NCI-H1694 treated with DMSO at 0.1 percent for 48 hours (cell line): ENCODE measurements at places on chromosomes 2 and 18.

DNA sequence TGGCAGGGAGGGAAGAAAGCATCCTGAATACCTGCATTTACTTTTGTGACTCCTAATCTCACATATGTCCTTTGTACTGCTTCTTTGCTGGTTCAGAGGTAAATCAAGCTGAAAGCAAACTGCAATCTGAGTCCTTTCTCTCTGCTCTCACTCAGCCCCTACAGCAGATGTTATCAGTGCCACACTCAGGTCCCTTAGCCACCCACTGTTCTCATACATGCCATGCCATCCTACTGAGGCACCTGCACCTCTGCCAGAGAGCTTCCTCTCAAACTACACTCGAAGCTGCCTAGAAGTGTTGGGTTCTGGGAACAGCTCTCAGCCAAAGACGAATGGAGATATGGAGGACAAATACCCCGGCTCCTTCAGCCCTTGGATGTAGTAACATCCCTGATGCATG lies 244.5 kb downstream of the TXNL1 start:
- no peak for DNase-seq

- no peak for DNase-seq
These were observed 174.2 kb downstream of the WDR7 start for GRCh38 chr18:56825321-56825720.

- DNase-seq, result no peak
These were observed 13.9 kb downstream of the MAL start for GRCh38 chr2:95039363-95039762.

- DNase-seq, result no peak
These were observed 349.3 kb upstream of the SLC39A10 start for GRCh38 chr2:195307751-195308150.

DNA sequence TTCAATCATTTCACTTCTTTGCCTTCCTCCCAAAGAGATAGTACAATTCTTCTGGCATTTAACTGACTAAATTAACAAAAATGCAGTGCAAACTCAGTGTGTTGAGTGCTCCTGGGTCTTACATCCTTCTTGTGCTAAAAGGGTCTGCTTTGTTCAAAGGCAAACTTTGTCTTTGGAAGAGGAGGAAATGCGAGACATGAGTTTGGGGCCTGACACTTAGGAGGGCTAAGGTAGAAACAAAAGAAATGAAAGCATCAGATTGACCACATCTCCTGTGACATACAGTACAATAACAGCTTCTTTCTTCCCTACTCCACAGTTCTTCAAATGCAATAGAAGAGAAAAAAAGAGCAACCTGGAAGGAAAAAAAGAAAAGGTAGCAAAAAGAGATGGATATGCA lies 161.7 kb downstream of the CNTNAP5 start:
- no peak for DNase-seq

DNA sequence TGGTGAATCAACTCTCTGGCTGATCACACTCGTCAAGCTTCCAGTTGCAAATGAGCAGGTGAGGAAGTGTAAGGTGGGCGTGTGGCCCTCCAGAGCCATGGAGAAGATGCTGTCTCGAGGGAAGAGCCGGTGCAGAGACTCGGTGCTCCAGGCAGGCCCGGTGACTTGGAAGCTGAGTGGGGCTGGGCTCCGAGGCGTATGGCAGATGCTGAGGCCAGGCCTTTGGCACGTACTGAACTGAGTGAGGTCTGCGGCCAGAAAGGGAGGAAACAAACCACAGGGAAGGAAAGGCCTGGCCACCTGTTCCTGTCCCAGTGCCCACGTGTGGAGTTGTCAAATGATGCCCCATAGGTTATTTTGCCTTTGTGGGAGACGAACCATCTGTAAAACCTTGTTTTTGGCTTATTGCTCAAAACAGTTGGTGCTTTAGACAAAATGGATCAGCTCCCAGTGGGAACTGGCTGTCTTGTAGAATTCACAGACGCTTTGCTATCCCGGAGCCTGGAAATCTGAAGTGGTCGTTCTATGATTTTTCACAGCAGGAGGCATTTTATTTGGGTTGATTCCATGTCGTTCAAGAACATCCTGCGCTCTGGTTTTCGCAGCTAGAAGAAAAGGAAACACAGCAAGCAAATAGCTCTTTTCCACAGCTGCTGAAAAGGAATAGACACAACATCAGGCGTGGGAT lies 117.5 kb upstream of the TMEM18 start:
- no peak for DNase-seq

DNA sequence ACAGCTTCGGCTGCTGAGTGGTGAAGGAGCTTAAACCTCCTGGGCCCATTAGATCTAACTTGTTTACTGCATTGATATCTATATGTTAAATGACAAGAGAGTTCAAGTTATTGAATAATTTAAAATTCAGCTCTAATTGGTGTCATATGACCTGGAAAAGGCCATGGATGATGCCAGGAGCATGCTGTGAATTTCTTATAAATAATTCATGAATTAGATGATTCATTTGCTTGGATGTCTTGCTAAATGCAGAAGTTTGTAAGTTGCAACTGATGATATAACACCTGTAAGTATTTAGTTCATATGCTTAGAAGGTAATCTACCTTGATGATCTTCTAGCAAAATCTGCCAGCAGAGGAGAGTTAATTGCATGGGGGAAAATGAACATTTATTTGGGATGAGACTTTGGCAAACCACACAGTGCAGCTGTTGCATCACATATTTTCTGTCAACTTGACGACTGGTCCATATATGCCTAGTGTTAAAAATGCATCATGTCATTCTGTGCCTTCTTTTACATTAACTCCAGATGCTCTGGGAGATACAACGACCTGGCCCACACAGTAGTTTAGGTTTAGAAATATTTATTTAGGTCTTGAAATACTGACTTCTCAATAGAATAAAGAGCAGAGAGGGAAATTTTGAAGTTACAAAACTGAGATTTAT lies 226.3 kb downstream of the KIAA1328 start:
- peak; percentile 48 for DNase-seq

GRCh38 chr2:60294901-60295635 lies 258.4 kb downstream of the BCL11A start:
- DNase-seq, result no peak

GRCh38 chr2:225355788-225356187 lies 43.7 kb upstream of the NYAP2 start:
- no peak for DNase-seq

GRCh38 chr2:191618046-191618780 lies 59.7 kb upstream of the NABP1 start:
- DNase-seq, result no peak

DNA sequence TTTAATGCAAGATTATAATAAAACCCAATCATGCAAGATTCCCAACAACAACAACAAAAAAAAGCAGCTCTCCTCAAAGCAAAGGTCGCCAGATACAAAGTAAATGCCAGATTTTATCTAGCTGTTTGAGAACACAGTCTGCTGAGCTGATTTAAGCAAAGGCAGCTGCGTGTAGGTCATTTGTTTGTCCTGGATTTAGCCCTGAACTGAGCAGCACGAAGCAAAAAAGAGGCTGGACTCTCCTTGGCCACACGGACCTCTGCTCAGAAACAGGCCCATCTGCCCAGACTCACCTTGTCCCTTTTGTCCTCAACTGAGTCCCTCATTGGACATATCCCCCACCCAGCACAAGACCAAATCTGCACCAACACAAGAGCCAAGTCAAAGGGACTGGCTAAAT lies 91.5 kb downstream of the PID1 start:
- no peak for DNase-seq

DNA sequence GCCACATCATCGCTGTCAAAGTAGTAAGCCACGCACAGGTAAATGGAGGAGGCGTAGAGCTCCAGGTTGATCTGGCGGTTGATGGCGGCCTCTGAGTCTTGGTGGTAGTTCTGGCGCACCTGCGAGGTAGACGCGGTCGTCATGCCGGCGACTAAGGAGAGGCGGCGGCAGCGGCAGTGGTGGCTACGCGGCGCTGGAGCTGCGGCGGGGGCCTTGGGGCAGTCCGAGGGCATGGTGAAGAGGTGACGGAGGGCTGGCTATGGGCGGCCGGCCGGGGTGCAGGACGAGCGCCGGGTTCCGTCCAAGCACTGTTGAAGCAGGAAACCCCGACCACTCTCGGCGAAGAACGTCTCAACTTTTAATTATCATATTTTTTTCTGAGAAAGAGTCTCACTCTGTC lies 12.7 kb upstream of the ZNF513 start:
- no peak for DNase-seq

GRCh38 chr2:184039493-184039892 lies 558.8 kb upstream of the ZNF804A start:
- DNase-seq, result no peak

- no peak for DNase-seq
These were observed 62.0 kb upstream of the CAB39 start for GRCh38 chr2:230650585-230651137.

- DNase-seq, result no peak
These were observed 31.3 kb downstream of the PTPRM start for GRCh38 chr18:7598167-7599047.

DNA sequence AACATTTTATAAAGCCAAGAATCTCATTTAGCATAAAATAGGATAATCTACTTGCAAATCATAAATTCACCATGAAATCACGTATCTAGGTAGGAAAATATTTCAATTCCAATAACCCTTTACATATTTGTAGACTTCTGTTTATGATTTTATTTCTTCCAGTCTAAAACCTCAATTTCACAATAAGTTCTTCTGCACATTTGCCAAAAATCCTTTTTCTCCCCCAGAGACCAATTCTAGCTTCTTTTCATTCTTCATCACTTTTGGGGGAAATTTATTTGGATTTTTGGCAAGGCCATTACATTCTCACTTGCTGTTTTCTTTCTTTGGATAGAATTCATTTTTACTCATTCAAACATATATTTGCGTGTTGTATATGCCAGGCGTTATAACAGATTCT lies 86.8 kb downstream of the SPRED2 start:
- no peak for DNase-seq

- DNase-seq, result peak; percentile 48
These were observed 14.9 kb upstream of the CNNM3 start for GRCh38 chr2:96801005-96801785.

DNA sequence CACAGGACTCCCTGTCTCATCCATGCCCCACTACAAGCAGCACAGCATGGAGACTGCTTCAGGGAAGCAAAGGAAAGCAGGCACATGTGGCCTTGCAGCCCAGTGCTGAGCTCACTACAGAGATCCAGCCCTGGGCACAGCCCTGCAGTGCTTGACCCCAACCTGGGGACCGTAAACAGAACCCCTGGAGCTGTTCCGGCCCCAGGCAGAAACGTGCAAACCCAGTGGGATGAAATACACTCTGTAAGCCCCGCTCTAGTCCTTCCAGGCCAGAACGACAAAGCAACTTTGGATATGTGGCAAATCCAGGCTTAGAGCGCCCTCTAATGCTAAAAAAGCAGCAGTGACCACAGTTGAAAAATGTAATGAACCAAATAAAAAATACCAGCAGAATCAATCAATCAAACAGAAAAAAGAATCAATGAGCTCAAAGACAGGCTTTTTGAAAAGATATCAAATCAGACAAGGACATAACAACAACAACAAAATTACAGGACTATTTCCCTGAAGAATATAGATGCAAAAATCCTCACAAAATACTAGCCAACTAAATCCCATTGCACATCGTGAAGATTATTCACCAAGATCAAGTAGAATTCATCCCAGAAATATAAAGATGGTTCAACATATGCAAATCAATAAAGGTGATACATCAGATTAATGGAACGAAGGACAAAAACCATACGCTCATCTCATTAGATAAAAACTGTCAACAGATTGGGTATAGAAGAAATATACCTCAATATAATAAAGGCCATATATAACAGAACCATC lies 45.6 kb downstream of the ZNF519 start:
- peak; percentile 8 for DNase-seq

- DNase-seq, result no peak
These were observed 11.8 kb downstream of the LPIN1 start for GRCh38 chr2:11758187-11758586.

DNA sequence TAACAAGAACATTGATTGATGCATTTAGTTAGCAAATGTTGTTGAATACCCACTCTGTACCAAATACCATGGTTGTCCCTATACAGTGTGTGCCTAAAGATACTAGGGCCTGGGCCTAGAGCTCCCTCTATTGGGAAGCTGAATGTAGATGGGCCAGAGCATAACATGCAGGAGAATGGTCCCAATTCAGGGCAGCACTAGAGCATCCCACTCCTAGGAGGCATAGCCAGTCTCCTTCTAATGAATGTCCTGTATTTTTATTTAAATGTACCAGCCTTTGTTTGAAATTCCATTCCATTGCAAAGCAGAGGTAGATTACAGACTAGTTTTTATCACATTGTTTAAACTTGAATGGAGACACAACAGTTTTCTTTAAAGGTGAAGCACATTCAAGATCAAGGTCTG lies 90.6 kb downstream of the FEZ2 start:
- peak; percentile 29 for DNase-seq

GRCh38 chr18:61891271-61891670 lies 1.5 kb downstream of the RNF152 start:
- DNase-seq, result no peak

DNA sequence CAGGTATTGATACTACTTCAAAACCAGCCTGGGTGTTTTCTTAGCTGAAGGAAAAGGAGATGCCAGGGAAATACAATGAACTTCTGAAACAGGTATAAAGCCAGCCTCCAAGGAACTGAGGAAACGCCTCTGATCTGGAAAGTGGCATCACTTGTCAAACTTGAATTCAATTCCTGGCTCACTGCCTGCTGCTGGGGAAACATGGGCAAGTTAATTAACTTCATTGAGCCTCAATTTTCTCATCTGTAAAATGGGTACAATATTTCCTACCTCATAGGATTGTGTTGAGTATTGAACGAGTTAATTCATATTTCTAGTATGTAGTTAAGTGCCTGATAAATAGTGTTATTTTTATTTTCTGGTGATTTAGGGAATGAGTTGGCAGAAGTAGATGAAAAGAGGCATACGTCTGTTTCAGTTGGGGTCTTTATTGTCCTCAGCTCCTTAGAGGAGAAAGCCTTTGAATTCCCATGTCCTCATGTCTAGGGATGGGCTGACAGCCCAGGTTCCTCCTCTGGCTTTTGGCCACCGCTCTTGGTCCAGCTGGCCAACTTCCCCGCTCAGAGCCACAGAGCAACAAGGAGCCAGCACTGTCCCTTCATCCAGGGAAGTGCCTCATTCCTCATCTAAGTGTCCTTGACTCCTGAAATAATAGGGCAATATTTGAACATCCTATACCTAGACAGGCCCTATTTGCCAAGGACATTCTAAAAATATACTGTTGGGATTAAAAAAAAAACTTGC lies 210.5 kb upstream of the GATA6 start:
- DNase-seq, result no peak

DNA sequence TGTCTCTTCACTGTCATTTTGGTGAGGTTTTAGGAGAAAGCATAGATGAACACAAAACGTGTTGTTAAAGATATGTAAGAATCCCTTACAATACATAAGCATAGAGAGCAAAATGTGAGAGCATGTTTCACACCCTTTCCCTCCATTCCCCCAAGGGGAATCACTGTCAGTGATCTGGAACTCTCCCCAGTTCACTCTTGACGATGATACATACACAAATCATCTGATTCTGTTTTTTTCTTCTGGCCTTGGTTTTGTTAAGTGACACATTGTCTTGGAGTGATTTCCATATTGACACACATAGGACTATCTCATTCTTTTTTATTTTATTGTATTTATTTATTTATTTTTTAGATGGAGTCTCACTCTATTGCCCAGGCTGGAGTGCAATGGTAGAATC lies 53.7 kb upstream of the TANC1 start:
- no peak for DNase-seq
